Pancreas (tissue), 10 donors: ENCODE measurements at places on chromosomes 7 and 10. TPM values are rescaled to one million over a fixed set of nuclear protein-coding genes. Genes with fewer than 3 reads are reported as not detected.

ERV3-1 gene
- total RNA-seq: 5.0 TPM

ASB10 gene
- total RNA-seq: not detected

MYH16 gene
- total RNA-seq: not detected

MGMT gene
- 11.9 TPM for total RNA-seq

GRK5 gene
- 4.1 TPM for total RNA-seq

OR9A2 gene
- total RNA-seq: not detected

ZPBP gene
- total RNA-seq: 0.38 TPM

GRCh38 chr7:155188357-155188756 lies 109.3 kb upstream of the INSIG1 start:
- DNase-seq: no peak

GRCh38 chr7:31066516-31067130 lies 14.5 kb downstream of the ADCYAP1R1 start:
- DNase-seq: no peak

GRCh38 chr10:19576576-19576975 lies 239.7 kb upstream of the PLXDC2 start:
- no peak for DNase-seq

DNA sequence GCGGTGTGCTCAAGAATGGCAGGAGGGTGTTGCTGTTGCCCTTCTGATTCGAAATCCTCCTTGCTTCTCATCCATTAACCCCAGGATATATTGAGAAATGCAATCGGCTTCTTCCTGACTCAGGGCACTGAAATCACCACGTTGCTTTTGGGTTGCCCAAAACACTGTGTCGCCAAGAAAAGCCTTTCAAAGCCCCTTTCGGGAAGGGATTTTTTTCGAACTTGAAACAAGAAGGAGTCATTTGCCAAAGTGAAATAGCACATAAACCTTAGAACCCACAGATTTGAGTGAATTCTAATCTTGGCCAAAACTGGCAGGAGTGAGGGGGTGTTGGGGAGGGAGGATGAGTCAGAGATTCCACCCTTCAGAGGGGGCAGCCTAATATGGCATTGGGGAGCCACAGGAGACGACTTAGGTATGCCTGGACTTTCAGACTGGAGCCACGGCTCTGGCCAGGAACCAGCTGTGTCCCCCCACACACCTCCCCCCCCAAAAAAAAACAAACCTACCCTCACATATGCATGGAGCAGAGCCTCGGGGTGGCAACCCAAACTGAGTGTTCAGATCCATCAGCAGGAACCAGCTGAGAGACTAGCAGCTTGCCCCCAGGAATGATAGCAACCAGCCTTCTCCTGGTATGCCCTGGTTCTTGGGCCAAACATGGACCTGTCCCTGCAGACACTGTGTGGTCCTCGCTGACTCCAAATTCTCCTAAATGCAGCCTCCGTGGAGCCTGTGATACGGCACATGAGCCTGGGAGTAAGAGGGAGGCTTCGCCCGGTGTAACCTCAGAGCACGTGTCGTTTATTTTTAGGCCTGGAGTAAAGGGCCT lies 138.4 kb downstream of the FGFR2 start:
- DNase-seq: no peak

DNA sequence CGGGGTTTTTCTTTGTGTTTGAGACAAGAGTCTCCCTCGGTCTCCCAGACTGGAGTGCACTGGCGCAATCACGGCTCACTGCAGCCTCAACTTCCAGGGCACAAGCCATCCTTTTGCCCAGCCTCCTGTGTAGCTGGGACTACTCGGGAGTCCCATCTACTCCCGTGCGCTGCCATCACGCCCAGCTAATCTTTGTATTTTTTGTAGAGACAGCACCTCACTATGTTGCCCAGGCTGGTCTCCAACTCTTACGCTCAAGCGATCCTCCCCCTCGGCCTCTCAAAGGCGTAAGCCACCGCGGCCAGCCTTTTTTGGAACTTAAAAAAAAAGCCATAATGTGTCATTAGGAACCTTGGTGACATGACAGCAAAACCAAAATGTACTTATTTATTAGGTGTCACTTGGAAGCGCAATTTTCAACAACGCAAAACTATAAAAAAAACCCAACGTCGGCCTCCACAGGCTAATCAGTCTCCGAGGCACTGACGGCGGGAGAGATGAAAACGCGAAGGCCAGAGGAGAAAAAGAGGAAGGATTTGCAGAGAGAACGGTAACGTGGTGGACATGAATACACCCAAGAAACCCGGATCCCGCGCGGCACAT lies 911 bp upstream of the HNRNPH3 start:
- peak; percentile 40 for DNase-seq

DNA sequence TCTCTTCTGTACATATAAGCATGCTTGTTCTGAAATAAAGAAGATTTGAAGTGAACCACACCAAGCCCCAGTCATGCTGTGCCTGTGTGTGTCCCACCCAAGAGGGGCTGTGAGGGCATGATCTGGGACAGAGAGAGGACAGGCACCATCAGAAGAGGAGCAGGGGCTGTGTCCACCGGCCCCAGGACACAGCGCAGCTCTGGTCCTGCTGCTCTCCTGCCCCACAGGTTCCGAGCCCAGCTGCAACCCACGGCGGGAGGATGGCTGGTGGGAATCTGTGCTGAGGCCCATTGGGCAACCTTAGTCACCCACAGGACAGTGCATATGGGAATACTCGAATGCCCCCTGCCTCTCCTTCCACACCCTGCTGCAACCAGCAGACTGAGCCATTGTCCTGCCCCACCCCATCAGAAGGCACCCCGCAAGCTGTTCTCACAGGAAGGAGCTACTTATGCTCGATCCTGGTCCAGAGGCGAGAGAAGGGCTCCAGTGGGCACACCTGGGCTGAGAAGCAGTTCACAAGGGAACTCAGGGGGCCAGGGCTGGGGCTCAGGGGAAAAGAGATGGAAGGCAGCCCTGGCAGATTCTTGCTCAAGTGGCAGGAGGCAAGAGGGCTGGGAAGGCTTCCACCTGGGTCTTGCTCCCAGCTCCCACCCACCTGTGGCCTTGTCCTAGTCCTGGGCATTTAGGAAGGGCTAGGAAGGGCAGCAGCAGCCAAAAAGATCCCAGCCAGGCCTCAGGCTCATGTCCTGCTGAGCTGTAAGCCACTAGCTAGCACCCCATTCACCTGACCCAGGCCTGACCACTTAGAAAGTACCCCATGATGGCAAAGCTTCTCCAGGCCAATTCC lies 31.9 kb downstream of the LDB3 start:
- no peak for DNase-seq

GRCh38 chr10:63766745-63767137 lies 245.5 kb downstream of the REEP3 start:
- DNase-seq: no peak

DNA sequence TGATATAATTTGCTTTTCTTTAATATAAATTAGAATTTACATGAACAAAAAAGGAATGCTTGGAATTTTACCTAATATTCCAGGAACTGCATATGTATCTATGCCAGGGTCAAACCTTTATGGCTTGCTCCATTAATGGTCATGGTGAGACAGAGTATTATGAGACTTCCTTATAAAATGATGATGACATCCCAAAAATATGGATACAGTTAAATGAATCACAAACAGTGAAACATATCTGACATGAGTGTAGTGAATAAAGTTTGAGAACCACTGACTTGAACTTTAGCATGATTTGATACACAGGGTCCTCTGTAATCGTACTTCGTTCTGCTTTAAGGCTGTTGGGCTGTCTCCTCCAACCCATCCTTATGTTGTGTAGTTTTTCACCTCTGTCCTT lies 51.8 kb downstream of the MARCHF5 start:
- no peak for DNase-seq

DNA sequence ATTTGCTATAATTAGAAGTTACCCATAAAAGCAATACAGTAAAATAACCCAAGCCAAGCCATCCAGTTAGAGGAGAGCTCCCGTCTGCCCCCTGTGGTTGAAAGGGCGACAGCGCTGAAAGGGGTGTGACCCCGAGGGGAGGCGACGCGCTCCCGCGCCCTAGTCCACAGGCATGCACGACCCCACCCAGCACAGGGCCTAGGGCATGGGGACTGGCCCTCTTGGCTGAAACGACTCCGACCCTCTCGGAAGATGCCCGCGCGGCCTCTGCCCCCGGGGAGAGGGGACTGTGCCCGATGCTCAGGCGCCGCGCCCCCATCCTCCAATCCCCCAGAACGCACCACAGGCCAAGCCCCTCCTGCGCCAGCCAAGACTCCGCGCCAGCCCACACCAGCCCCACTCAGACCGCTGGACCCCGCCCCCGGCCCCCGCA lies 64.0 kb downstream of the CSGALNACT2 start:
- DNase-seq: no peak

- no peak for DNase-seq
These were observed 5.5 kb downstream of the ACTA2 start for GRCh38 chr10:88946965-88947590.

DNA sequence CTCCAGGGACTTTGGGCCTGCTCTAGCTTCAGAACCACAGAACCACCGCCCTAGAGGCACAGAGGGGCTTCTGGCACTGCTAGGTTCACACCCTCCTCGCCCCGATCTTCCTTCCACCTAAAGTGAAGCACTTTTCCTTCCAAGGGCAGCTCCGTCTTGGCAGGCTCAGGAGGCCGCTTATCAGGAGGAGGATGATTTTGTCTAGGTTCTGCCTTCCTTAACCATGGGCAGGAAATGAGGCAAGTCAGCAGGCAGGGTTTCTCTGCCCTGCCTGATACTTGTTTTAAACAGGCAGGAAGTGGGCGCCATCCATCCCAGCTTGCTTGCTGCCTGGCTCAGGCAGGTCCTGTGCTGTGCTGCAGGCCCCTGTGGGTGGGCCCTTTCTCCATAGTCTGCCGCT lies 8.3 kb upstream of the ATP6V0E2 start:
- no peak for DNase-seq

GRCh38 chr10:42691361-42692120 lies 53.2 kb upstream of the ZNF33B start:
- DNase-seq: no peak

- no peak for DNase-seq
These were observed 1.1 kb downstream of the NDUFB2 start for GRCh38 chr7:140697447-140698143.

- DNase-seq: no peak
These were observed 79.0 kb upstream of the LSM8 start for GRCh38 chr7:118104812-118105441.

DNA sequence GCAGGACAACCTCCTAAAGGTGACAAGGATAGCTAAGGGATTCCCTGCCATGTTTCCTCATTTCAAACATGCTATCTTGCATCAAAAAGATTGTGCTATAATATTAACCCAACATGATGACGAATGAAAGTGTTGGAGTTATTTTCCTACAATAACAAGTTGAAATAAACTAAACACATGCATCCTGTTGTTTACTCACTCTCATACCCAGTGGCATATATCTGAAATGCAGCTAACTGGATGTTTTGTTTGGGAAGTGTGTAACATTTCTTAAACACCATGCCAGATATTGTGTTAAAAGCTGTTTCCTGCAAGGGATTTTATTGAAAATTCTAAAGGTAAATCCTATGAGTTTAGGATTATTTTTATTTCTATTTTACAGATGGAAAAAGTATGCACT lies 139.6 kb downstream of the TFPI2 start:
- no peak for DNase-seq

GRCh38 chr10:82515256-82515655 lies 640.3 kb downstream of the NRG3 start:
- no peak for DNase-seq

- DNase-seq: peak; percentile 60
These were observed 7.9 kb upstream of the HOXA2 start for GRCh38 chr7:27110186-27111031.

DNA sequence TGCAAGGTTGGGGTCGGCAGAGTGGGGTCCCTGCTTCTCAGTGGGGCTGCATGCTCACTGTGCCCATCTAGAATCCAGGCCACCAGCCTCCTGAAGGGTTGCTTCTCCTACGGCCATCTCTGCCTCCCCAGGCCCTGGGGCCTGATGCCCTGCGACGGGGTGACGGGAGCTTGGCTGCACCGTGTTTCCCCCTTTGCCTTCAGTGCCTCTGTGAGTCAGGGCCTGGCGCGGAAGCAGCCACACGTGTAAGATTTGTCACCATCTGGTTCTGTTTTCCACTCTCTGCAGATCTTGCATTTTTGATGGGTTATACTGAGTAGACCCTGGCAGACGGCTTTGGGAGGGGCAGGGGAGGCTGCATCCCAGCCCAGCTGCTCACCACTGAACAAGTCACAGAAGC lies 7.2 kb downstream of the ADAMTS14 start:
- no peak for DNase-seq

DNA sequence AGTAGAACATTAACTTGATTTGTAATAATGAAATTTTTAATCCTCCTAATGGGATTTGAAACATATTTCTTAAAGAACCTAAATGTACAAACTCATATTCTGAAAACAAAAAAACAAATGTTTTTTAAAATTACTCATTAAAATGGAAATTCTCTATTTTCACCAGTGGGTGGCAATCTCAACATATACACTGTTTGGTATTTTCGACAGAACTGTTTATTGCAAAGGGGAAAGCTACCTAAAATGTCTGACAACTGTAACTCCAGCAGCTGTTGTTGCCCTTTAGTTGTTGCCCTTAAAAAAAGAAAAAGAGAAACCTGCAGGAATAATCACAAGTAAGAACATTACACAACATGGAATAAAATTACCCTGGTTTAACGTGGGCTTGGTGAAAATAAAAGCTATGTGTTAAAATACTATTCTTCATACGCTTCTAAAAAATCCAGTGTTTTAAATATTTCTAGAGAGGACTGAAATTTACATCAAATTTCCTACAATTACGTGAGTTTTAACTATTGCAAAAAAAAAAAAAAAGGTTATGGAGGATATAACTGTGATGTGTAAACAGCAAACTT lies 54.5 kb downstream of the COL1A2 start:
- no peak for DNase-seq

GRCh38 chr10:121002586-121003205 lies 151.5 kb downstream of the WDR11 start:
- DNase-seq: no peak

- no peak for DNase-seq
These were observed 10.1 kb downstream of the SLC39A12 start for GRCh38 chr10:17961551-17962422.

DNA sequence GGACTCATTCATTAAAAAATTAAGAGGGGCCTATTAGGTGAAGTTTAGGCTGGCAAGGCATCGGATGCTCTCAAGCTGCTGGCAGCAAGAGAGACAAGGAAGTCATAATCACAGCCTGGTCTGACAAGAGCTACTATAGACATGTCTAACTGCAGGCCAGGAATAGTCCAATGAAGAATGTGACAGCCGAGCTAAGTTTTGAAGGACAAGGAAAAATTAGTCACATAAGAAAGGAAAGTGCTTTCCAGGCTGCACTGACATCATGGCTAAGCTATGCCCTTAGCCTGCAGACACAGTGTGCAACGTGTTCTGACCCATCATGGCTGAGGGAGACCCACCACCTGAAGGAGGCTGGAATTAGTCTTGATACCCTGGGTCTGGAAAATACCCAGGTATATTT lies 281.1 kb downstream of the PLXNA4 start:
- no peak for DNase-seq

DNA sequence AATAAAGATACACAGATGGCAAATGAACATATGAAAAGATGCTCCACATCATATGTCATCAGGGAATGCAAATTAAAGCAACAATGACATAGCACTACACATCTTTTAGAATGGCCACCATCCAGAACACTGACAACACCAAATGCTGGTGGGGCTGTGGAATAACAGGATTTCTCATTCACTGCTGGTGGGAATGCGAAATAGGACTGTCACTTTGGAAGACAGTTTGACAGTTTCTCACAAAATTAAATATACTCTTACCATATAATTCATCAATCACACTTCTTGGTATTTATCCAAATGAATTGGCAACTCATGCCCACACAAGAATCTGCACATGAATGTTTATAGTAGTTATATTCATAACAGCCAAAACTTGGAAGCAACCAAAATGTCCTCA lies 68.2 kb downstream of the NPSR1 start:
- DNase-seq: no peak

GRCh38 chr7:132276234-132276630 lies 300.0 kb downstream of the PLXNA4 start:
- DNase-seq: no peak
